ENCODE measurements at places on chromosomes 7 and 10.
A peak's percentile ranks its signal among the peaks of the same experiment; 100 is the strongest.

DNA sequence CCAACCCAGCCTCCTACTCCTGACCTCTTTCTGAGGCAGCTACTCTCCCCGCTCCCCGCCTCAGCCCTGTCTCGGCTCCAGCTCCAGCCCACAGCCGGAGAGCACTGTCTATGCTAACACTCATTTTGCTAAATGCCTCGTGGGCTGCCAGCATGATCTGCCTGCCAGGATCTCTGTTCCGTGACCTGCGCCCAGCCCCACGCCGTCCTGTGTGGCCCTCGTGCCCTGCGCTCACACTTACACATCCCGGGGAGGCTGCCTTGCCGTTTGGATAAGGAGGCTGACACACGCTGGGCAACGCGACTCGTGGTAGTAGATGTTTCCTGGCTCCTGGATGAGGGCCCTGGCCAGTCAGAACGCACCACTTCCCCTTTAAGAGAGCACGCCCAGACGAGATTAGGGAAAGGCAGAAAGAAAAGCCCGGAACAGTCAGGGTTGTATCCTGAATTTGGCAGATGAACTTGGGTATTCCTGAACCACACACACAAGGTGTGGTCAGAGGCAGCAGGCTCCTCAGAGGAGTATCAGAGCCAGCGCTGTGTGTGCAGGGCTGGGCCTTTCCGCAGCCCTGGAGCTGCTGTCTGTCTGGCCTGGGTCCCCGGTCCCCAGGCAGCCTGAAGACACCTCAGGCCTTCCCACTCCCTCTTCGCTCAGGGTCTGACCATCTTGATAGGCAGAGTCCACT lies 97.7 kb upstream of the EFCAB10 start:
- H3K4me1 ChIP-seq: peaks cover 30% of the 10 kb centered on the region
- H3K4me3 ChIP-seq: peak overlapping the region; percentile 72
- peak overlapping the region; percentile 47 for H3K27ac ChIP-seq
- H3K27me3 ChIP-seq: peaks cover 3% of the 10 kb centered on the region
- H3K36me3 ChIP-seq: no peaks in the 10 kb centered on the region

DNA sequence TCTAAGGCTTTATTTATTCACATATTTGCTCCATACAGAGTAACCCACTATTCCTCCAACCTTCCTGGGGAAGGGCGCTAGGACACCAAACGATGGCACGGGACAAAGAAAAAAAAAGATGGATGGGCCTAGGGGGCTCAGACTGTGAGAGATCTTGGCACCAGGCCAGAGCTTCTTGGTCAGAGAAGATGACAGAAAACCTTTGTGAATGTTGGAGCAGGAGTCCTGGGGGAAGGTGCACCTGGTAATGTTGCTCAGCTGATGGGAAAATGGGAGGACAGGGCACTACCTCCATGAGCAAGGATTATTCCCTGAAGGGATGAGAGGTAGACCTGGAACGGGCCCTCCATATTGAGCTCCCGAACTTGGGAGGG lies 1.4 kb upstream of the SH3PXD2A start:
- H3K36me3 ChIP-seq: no peaks in the 10 kb centered on the region
- peaks cover 7% of the 10 kb centered on the region for H3K4me1 ChIP-seq
- H3K27me3 ChIP-seq: peaks cover 52% of the 10 kb centered on the region
- no peak overlapping the region for H3K4me3 ChIP-seq
- no peak for DNase-seq

- no peak overlapping the region for H3K27ac ChIP-seq
- no peaks in the 10 kb centered on the region for H3K4me1 ChIP-seq
- no peak overlapping the region for H3K4me3 ChIP-seq
These were observed 30.6 kb upstream of the GPNMB start for GRCh38 chr7:23216021-23216420.

GRCh38 chr7:33842150-33842549 lies 63.2 kb upstream of the BMPER start:
- no peaks in the 10 kb centered on the region for H3K36me3 ChIP-seq
- DNase-seq: no peak
- no peak overlapping the region for H3K4me3 ChIP-seq
- no peak overlapping the region for H3K27ac ChIP-seq

- peaks cover 4% of the 10 kb centered on the region for H3K36me3 ChIP-seq
- peaks cover 7% of the 10 kb centered on the region for H3K27me3 ChIP-seq
- H3K4me1 ChIP-seq: no peaks in the 10 kb centered on the region
- DNase-seq: no peak
- H3K27ac ChIP-seq: no peak overlapping the region
- no peak overlapping the region for H3K4me3 ChIP-seq
These were observed 104.9 kb downstream of the RNLS start for GRCh38 chr10:88478256-88478655.

DNA sequence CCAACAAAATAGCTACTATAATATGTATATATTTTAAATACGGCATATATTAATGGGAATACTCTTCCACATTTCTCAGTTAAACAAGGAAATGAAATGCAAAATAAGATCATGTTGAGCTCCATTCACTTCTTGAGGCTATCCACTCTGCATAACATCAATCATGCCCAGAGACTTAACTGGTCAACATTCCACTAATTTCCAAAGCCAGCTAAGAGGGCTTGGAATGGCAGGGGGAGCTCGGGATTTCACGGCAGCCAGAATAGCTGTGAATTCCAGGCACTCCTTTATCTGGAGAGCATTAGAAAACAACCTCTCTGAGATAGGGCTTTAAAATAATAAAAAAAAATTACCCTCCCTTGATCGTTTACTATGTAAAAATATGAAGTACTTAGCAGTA lies 194.9 kb upstream of the CDCA7L start:
- H3K27me3 ChIP-seq: peaks cover 12% of the 10 kb centered on the region
- no peaks in the 10 kb centered on the region for H3K4me1 ChIP-seq
- H3K4me3 ChIP-seq: no peak overlapping the region
- no peak overlapping the region for H3K27ac ChIP-seq
- no peak for DNase-seq
- no peaks in the 10 kb centered on the region for H3K36me3 ChIP-seq

DNA sequence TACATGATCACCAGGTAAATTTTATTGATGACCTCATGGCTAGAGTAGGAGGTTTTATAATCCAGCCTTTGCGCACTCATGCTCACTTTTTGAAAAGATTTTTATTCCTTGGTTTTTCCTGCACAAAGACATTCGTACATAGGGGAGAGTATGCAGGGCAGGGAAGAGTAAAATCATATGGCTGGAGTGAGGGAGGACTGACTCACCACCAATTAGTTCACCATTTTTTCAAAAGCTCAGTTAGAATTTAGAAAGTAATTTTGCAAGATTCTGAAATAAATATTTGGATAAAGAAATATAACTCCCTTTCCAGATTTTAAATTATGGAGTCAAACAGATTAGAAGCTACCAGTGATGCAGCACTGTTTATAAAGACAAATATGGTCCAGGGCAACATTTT lies 111.9 kb downstream of the SEMA3D start:
- no peaks in the 10 kb centered on the region for H3K4me1 ChIP-seq
- DNase-seq: no peak
- no peaks in the 10 kb centered on the region for H3K27me3 ChIP-seq
- no peak overlapping the region for H3K4me3 ChIP-seq
- H3K27ac ChIP-seq: no peak overlapping the region

- no peak overlapping the region for H3K4me3 ChIP-seq
- peaks cover 4% of the 10 kb centered on the region for H3K27me3 ChIP-seq
- no peaks in the 10 kb centered on the region for H3K36me3 ChIP-seq
- no peak for DNase-seq
- no peaks in the 10 kb centered on the region for H3K4me1 ChIP-seq
These were observed 197.5 kb upstream of the CSTF2T start for GRCh38 chr10:51896849-51897248.

DNA sequence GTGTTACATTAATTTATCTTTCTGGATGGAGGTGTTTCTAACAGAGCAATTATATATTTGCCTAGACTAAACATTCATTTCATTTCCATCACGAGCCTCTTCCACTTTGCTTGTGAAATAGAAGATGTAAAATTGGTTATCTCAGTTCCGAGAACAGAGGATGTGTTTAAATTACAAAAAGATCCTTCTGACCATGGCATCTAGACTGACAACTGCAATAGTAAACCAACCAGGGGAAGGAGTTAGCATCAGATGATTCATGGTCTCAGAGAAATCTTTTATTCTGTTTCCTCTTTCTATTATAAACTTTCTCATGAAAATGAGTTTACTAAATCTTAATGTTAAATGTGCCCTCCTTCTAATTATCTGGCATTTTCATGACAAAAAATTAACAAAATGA lies 149.8 kb upstream of the WDR11 start:
- no peaks in the 10 kb centered on the region for H3K36me3 ChIP-seq
- H3K4me3 ChIP-seq: no peak overlapping the region
- no peaks in the 10 kb centered on the region for H3K4me1 ChIP-seq
- H3K27me3 ChIP-seq: no peaks in the 10 kb centered on the region
- H3K27ac ChIP-seq: no peak overlapping the region

DNA sequence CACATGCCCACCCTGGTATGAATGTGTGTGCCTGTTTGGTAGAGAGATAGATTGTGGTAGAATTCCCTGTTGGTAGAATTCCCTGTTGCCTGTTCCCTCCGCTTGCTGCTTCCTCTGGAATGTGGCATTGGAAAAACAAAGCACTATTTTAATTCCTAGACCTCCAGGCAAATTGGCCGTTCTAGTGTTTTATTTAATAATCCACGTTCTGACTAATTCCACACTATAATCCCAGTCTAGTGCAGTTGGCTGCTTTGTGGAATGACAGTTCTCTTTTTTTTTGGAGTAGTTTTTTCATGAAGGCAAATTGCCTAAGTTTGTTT lies 2.0 kb downstream of the HECW1 start:
- DNase-seq: no peak
- H3K36me3 ChIP-seq: no peaks in the 10 kb centered on the region
- peaks cover 7% of the 10 kb centered on the region for H3K4me1 ChIP-seq
- no peak overlapping the region for H3K27ac ChIP-seq
- H3K4me3 ChIP-seq: no peak overlapping the region

DNA sequence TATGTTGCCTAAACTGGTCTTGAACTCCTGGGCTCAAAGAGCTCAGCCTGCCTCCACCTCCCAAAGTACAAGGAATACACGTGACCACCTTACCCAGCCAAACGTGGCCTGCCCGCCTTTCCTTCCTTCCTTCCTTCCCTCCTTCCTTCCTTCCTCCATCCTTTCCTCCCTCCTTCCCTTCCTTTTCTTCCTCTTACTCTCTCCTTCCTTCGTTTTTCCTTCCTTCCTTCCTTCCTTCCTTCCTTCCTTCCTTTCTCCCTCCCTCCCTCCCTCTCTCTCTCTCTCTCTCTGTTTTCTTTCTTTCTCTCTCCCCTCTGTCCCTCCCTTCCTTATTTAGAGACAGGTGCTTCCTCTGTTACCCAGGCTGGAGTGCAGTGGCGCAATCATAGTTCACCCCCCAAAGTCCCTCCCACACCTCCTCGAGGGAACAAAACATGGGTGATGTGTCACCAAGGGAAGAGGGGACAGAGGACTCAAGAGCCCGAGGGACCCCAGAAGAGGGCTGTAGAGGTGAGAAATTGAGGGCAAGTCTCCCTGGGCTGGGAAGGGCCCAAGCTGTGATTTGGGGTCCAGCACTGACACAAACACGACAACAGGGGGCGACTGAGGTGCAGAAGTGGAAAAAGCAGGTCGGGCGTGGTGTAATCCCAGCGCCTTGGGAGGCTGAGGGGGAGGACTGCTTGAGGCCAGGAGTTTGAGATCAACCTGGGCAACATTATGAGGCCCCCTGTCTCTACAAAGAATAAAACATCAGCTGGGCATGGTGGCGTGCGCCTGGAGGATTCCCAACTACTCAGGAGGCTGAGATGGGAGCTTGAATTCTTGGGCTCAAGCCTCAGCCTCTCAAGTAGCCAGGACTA lies 28.1 kb downstream of the EPHB4 start:
- no peak overlapping the region for H3K4me3 ChIP-seq
- no peak overlapping the region for H3K27ac ChIP-seq
- H3K36me3 ChIP-seq: no peaks in the 10 kb centered on the region
- DNase-seq: peak; percentile 56
- H3K4me1 ChIP-seq: peaks cover 13% of the 10 kb centered on the region
- H3K27me3 ChIP-seq: peaks cover 11% of the 10 kb centered on the region

DNA sequence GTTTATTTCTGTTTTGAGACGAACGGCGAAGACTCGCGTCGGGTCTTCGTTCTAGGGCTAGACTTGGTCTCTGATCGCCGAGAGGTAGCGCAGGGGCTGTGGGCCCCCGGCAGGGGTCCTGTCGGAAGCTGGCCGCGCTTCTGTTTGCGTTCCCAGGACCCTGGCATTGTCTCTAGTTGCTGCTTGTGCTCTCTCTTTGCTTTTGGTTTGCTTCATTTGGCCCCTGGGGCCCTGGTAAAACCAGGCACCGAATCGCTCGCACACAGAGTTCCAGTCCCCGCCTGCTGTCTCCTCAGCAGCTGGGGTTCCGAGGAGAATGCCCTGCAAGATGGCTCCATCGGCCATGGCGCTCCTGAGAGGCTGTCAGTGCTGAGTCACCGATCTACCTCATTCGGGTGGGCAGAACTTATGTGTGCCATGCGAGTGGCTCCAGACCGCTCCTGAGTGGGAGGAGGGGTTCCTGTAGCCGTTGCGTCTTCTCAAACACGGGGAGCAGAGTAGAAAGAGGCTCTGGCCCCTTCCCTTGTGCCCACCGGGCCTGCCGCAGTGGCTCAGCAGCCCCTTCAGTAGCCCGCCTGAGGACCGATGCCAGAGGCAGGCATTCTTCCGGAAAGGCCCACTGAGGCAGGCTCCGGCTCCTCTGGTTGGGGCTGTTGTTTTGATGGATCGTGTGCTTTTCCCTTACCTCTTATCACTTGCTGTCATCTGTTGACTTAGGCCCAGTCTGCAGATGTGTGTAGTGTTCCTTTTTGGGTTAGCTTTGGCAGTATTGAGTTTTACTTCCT lies 826 bp downstream of the CHPF2 start:
- peak; percentile 68 for DNase-seq
- H3K27me3 ChIP-seq: peaks cover 6% of the 10 kb centered on the region
- H3K4me1 ChIP-seq: peaks cover 17% of the 10 kb centered on the region
- H3K36me3 ChIP-seq: no peaks in the 10 kb centered on the region

DNA sequence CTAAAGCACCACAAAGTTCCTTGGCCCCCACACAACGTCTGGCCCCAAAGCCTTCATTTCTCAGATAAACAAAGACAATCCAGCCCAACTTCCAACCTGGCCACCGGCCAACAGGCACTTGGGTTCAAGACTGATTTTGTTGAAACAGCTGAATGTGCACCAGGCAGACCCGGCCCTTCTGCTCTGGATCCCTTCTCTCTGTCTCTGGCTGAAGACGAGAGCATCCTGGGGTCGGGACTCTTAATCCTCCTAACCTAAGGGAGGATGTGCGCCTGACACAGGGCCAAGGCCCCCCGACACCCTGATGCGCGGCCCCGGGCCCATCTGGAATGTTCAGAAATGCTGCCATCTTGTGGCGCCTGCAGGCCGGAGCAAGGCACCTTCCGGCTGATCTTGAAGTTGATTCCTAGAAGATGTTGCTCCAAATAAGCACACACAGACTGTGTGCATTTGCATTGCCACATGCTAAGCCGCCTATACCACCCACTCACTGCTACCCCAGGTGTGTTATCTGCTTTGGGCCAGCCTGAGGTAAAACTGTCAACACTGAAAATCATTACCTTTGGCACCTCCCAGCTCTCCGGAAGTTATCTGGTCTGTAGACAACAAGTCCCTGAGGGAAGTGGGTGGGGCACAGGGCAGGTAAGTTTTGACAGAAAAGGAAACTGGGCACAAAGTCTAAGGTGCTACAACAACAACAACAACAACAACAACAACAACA lies 98.4 kb upstream of the HABP2 start:
- H3K27ac ChIP-seq: no peak overlapping the region
- H3K4me1 ChIP-seq: peaks cover 3% of the 10 kb centered on the region
- H3K36me3 ChIP-seq: no peaks in the 10 kb centered on the region
- peak; percentile 47 for DNase-seq

GRCh38 chr10:51266496-51266895 lies 192.2 kb downstream of the PRKG1 start:
- peaks cover 2% of the 10 kb centered on the region for H3K27me3 ChIP-seq
- H3K27ac ChIP-seq: no peak overlapping the region
- H3K4me1 ChIP-seq: no peaks in the 10 kb centered on the region
- no peak overlapping the region for H3K4me3 ChIP-seq
- H3K36me3 ChIP-seq: no peaks in the 10 kb centered on the region

Measured in activated naive CD8-positive, alpha-beta T cell treated with anti-CD3 and anti-CD28 coated beads, Interleukin-2, amount 10 ng/mL, durations not matched to agents 7 days and 5 days (primary cell).